ENCODE measurements at places on chromosomes 5 and 9.

- DNase-seq: peak; percentile 79
These were observed 30.6 kb upstream of the MATR3 start for GRCh38 chr5:139262742-139263445.

GRCh38 chr9:96494215-96494800 is 44.3 kb downstream of the HABP4 start:
- no peak for DNase-seq

GRCh38 chr5:158881091-158881880 is 218.4 kb downstream of the EBF1 start:
- no peak for DNase-seq

- DNase-seq: peak; percentile 98
These were observed 6.6 kb downstream of the TJP2 start for GRCh38 chr9:69180670-69181069.

DNA sequence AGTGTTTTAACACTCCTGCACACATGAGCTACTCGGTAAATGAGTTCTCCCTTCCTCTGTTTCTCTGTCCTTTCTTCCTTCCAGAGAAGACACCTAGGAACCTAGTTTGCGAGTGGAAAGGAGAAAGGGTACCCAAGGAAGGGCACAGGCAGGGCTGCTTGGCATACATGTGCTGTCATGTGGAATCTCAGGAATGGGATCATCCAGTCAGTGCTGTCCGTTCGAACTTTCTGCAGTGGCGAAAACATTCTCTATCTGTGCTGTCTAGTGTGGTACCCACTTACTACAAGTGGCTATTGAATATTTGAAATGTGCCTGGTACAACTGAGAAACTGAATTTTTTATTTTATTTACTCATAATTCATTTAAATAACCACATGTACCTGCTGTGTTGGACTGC is 28.0 kb downstream of the NLN start:
- DNase-seq: no peak

GRCh38 chr5:43171926-43172325 is 20.1 kb upstream of the NIM1K start:
- no peak for DNase-seq

- DNase-seq: no peak
These were observed 76.8 kb upstream of the RANBP3L start for GRCh38 chr5:36378551-36378950.

DNA sequence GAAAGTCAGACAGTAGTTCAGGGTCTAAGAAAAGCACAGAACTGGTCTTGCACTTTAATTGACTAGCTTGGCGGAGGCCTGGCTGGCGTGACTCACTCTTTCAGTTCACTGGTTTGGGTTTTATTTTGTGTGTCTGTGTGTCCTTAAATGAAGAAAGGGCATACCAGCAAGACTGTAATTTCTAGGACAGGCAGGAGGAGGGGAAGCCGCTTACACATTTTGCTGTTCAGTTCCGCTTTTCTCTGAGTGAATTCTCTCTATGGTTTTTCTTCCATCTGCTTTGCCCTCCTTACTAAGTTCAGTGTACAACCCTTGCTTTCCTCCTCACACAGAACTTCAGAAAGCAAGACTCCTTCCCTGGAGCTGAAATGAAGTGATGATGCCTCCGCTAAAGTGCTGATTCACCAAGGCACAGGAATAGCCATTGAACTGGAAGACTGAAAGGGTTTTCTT is 150.8 kb downstream of the MEF2C start:
- DNase-seq: no peak

DNA sequence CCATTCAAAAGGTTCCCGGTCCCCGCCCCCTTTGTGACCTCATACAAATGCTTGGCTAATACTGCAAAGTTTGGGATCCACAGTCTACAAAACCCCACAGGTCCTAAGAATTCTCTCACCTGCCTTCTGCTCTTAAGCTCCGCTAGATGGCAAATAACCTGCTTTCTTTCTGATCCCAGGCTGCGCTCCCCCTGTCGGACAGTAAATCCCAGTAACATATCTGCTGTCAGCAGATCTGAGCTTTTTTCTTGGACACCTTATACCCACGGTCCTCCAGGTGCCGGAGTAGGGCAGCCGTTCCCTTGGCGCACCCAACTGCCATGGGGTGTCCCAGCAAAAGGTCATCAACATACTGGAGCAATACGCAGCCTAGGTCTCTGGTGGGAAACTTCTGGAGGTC is 39.0 kb upstream of the PPP1R26 start:
- DNase-seq: no peak

GRCh38 chr9:70043689-70044489 is at the start of gene MAMDC2:
TSS of gene MAMDC2 (plus strand) at chr9:70043848. CDS start at chr9:70044198, 350 bp downstream.
- peak; percentile 9 for DNase-seq

- no peak for DNase-seq
These were observed 64.3 kb upstream of the GARNL3 start for GRCh38 chr9:127200106-127200862.

GRCh38 chr5:11174591-11174990 is 413.6 kb upstream of the DAP start:
- DNase-seq: no peak

DNA sequence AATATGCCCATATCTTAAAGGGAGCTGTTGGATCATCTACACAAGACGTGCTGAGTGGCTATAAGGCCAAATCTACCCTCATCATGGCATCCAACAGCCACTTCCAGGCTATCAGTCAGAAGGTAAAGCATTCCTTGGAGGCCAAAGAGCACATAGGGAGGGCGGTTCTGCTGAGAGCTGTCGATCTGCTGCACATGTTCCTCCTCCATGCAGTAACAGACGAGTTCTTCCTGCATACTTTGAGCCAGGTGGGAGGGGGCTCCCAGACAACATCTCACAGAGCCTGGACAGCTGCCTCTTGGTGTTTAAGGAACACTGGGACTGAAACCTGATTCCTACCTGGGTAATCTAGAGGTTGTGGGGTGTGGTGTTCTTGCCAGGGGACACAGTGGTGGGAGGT is 93.3 kb upstream of the RAI14 start:
- no peak for DNase-seq

GRCh38 chr9:5040730-5041389 is 55.8 kb downstream of the JAK2 start:
- DNase-seq: no peak

DNA sequence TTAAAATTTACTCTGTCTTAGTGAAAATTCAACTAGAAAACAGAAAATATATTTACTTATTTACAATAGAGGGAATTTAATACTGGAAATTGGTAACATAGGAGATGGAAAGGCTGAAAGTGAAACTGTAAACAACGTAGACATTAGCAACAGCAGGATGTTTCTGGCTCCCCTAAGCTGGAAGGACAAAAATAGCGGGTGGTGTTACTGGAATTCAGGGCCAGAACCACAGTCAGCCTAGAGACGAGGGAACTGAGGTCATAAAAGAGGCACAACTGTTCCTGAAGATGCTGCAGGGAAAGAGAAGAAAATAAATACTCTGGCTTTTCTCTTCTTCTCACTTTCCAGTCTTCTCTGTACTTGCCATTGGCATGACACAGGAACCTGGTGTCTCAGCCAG is 80.4 kb upstream of the NIPBL start:
- no peak for DNase-seq

- DNase-seq: no peak
These were observed 77.7 kb downstream of the NIPSNAP3B start for GRCh38 chr9:104841601-104842141.

DNA sequence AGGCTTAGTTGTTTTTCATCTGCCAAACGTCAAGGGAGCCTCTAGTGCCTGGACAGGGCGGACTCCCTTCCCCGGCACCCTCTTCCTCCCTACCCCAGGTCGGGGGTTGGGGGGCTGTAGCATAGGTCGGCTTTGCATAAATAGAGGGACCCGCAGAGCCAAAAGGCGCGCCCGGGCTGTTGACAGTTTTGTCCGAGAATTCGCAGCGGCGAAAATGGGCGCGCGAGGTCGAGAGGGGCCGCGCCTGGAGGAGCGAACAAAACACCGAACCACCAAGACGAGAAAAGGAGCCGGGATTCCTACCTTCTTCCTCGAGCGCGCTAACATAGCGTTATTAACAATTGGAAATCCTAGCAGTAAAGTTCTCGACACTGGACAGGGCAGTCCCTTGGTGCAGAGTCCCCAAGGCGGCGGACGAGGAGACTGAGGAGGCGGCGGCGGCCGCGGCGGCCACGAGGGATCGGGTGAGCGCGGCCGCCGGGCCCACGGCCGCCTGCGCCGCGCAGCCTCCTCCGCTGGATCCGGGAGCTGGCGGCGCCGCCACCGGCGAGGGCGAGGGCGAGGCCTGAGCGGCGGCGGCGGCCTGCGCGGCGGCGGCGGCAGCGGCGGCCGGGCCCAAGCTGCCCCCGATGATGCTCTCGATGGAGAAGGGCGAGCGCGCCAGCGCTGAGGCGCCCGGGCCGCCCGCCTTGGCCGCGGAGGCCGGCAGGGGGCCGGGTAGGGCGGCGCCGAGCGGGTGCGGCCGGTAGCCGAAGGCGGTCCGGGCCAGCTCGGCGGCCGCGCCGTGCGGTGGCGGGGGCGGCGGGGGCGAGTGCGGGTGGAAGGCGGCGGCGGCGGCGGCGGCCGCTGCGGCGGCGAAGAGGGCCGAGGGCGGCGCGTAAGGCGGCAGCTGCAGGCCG is 1.7 kb downstream of the FOXD1 start:
- DNase-seq: no peak

- DNase-seq: no peak
These were observed 102.0 kb upstream of the PRLR start for GRCh38 chr5:35331956-35332950.

DNA sequence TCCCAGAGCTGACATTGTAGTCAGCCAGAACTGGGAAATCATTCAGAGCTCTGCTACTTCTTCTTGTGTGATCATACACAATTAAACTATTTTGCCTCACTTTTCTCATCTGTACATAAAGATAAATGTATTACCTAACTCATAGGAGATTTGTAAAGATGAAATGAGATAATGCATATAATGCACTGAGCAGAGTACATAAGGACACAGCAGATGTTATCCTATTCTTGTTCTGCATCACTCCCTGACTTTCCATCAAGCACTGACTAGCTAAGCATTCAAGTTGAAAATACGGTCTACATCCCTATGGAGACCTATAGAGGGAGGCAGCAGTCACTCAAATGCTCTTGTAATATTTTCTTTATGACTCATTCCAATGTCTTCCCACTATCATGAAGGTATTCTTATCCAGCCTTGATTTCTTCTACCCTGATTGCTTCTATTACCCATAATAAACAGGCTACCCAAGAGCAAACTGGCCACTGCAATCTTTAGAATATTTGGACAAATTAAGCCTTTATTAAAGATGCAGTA is 16.3 kb upstream of the PRR16 start:
- DNase-seq: no peak

DNA sequence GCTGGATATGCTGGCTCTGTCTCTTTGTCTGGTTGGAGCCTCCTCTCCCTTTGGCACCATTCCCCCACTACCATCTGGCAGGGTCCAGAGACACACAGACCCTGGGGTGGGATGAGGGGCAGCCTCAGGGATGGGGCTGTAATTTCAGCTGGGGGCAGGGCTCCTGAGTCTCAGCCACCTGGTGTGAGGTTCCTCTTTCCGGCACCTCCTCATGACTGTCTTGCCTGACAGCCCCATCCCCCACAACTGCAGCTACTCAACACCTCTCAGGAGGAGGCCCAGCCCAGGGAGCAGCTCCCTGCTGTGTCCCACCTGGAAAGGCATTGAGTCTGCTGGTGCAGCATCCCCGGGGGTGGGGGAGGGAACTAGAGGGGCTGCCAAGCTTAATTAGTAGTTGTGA is 11.7 kb upstream of the RPS14 start:
- no peak for DNase-seq

GRCh38 chr5:74167206-74167929 is 473.2 kb downstream of the ENC1 start:
- peak; percentile 68 for DNase-seq

DNA sequence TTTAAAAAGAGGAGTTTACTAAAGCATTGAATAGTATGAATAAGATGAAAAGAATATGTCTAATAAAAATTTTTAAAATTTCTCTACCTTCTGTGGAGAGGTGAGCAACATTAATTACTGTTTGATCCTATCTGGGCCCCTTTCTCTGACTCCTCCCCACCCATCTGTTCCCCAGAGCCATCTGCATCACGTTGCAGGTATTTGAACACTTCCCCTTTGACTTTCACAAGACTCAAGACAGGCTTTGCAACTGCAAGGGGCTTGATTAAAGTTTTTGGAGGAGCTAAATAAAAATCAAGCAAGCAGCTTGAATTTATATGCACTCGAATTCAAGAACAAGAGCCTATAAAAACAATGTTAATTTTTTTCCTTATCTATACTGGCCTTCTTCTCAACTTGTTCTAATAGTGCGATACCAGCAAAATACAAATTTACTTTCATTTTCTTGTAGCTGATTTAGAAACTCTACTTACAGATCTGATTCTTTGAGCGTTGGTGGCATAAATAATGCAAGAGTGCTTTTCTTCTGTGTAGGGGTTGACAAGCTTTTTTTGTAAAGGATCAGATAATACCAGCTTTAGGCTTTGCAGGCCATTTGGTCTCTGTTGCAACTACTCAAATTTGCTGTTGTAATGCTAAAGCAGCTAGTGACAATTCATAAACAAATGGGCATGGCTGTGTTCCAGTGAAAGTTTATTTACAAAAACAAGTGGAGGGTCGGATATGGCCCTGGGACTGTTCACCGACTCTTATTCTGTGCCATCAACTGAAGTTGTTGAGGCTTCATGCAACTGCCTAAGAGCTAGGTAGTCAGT is 21.2 kb downstream of the TXNDC8 start:
- no peak for DNase-seq

DNA sequence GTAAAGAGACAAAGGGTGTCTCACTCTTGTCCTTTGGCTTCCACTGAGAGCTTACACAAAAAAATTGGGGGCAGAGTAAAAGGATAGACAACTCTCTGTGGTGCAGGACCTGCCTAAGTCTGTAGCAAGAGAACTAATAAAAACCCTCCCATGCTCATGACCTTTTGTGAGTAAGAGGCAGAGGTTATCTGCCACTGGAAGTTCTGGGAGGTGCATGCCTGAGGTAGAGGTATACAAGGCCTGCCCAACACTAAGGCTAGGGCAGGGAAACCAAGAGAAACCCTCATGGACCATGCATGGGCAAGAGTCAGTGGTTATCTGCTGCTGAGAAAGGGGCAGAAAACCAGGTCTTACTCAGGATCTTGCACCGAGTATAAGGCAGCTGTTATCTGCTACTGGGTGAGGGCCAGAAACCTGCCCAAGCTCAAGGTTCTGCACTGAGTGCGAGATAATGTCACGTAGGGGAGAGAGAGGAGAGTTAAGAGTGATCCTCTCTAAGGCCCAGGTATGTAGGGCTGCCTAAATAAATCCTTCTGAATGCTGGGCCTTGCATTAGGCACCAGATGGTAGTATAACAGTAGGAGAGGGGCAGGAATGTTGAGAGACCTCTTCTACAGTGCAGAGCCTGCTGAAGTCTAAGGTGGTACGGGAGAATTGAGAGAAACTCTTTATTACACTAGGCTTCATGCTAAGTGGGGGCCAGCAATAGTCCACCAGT is 143.4 kb downstream of the MACROH2A1 start:
- no peak for DNase-seq
